ENCODE measurements at places on chromosomes 5 and 9.

GRCh38 chr9:72665421-72665820, 144.0 kb downstream of the TMC1 start:
- no peak overlapping the region for H3K27ac ChIP-seq
- H3K4me1 ChIP-seq: no peaks in the 10 kb centered on the region
- no peaks in the 10 kb centered on the region for H3K27me3 ChIP-seq
- no peak for DNase-seq

- no peaks in the 10 kb centered on the region for H3K36me3 ChIP-seq
- H3K27ac ChIP-seq: peak overlapping the region; percentile 46
- no peak for DNase-seq
- H3K27me3 ChIP-seq: peaks cover 66% of the 10 kb centered on the region
- peak overlapping the region; percentile 28 for H3K4me3 ChIP-seq
Observed at GRCh38 chr9:124242331-124243194, 15.2 kb upstream of the NEK6 start.

DNA sequence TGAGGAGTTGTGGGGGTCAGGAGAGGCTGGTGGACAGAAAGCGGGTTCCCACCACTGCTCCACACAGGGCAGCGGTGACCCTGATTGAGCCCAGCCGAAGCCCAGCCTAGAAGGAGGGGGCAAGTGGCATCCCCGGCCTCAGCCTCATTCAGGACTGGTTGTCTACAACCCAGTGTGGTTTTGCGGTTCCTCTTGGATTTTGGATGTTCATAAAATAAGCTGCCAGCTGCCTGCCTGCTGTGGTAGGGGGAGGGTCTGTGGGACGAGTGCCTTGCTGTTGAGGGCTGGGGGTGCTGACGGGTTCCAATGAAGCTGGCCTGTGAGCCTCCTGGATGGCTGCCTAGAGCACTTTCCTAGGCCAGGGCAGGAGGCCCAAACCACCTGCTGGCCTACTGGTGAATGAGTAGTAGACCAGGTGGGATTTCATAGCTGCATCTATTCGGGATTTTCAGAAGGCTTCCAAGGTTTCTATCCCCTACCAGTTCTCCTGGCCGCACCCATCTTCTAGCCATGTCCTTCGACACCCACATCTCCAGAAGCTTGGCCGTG, 102.4 kb downstream of the NDFIP1 start:
- H3K4me1 ChIP-seq: no peaks in the 10 kb centered on the region
- H3K27ac ChIP-seq: no peak overlapping the region
- no peak overlapping the region for H3K4me3 ChIP-seq
- H3K27me3 ChIP-seq: peaks cover 20% of the 10 kb centered on the region
- no peaks in the 10 kb centered on the region for H3K36me3 ChIP-seq

- H3K4me1 ChIP-seq: peaks cover 4% of the 10 kb centered on the region
- peaks cover 21% of the 10 kb centered on the region for H3K27me3 ChIP-seq
- DNase-seq: no peak
- H3K4me3 ChIP-seq: no peak overlapping the region
- H3K27ac ChIP-seq: no peak overlapping the region
Observed at GRCh38 chr9:94159069-94159939, 75.0 kb downstream of the PTPDC1 start.

DNA sequence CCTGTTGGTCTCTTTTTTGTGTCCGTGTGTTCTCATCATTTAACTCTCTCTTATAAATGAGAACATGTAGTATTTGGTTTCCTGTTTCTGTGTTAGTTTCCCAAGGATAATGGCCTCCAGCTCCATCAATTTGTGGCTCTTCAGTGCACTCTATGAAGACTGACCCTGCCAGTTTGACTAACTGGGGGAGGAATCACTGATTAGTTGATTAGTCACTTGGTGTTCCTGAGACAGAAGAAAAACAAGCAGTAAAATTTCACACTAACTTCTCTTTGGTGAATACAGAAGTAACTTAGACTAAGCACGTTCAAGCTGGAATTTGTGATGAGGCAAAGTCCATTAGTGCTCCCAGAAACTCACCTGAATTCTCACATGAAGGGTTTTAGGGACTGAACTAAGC, 495.8 kb upstream of the RORB start:
- no peak for DNase-seq
- no peaks in the 10 kb centered on the region for H3K36me3 ChIP-seq
- H3K4me1 ChIP-seq: no peaks in the 10 kb centered on the region

DNA sequence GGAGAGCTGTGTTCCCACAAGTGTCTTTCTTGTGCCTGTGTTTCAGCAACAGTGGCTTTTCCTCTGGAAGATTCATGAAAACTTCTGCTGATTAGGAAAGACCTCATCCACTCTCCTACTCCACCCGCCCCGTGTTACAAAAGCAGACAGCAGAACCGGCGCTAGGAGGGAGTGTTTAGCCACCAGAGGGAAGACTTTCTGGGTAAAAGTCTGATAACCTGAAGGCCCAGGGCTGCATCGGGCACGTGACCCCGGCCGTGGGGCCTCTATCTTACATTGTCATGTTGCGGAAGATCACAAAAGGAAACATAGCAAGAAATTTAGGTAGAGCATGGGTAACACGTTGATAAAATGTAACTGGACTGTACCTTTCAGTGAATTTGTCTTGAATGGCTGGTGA, 32.0 kb upstream of the DMRT2 start:
- peak; percentile 44 for DNase-seq
- H3K4me3 ChIP-seq: no peak overlapping the region
- peaks cover 18% of the 10 kb centered on the region for H3K27me3 ChIP-seq
- H3K4me1 ChIP-seq: no peaks in the 10 kb centered on the region

DNA sequence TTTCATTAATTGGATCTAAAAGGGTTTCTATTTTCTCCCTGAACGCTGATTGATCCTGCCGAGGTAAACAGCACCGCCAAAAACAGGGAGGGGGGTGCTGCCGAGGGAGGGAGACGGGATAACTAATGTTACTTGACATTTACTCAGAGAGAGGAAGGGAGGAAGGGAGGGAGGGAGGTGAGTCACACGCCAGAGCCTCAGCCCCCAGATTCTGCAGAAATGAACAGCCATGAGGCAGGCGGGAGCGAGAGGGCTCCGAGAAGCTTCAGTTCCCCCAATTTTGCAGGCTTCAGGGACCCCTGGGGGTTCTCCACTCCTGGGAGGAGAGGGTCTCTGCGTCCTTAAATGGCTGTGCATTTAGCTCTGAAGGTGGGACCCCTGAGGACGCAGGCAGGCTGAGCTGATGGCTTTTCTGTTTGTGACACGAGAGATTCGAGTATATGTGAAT, 59.1 kb upstream of the IER5L start:
- peak overlapping the region; percentile 84 for H3K27ac ChIP-seq
- H3K36me3 ChIP-seq: peaks cover 5% of the 10 kb centered on the region
- peaks cover 59% of the 10 kb centered on the region for H3K4me1 ChIP-seq
- peaks cover 14% of the 10 kb centered on the region for H3K27me3 ChIP-seq

DNA sequence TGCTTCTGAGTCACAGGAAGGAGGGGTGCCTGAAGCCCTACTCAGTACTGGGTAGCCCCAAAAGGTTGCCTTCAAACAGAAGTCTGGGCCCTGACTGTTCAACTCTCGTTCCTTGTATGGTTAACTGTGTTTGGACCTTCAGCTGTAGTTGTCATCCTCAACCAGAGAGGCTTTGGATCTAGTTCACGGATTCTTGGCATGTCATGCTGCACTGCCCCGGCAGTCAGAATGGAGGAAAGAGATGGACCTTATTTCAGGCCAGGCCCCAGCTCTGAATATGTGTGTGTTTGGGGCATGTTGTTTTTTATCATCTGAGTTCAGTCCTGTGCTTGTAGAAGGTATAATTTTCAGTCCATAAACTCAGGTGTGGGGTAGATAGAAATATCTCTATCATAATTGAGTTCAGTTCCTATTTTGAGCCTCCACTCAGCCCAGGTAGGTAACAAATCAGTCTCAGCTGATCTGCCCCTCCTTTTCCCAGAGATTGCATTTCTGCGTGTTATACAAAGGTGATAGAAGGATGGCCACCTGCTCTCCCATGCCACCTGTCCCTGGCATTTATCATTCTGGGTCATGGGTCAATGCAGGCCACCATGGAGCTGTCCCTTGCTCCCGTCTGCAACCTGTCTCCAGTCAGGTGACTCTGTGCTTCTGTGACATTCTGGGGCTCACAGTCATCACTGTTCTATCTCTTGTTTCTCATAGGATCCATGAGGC, 127.5 kb upstream of the CPEB4 start:
- no peak overlapping the region for H3K4me3 ChIP-seq
- no peak for DNase-seq
- no peak overlapping the region for H3K27ac ChIP-seq
- H3K27me3 ChIP-seq: peaks cover 14% of the 10 kb centered on the region
- no peaks in the 10 kb centered on the region for H3K4me1 ChIP-seq
- H3K36me3 ChIP-seq: no peaks in the 10 kb centered on the region

DNA sequence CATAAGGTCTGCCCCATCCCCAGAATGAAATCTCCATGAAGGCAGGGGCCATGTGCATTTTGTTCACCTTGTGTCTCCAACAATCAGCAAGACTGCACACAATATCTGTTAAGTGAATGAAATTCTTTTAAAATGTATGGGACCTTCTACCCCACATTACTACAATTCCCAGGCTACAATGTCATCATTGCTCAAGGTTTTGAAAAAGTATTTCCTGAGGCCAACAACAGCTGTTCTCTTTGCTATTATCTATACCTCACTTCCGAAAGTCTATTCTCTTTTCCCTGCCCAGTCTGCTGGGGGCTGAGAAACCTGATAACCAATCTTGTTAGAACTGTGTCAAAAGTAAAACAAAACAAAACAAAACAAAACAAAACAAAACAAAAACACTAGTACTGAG, 29.2 kb downstream of the HOMER1 start:
- H3K4me3 ChIP-seq: no peak overlapping the region
- H3K36me3 ChIP-seq: no peaks in the 10 kb centered on the region
- no peak for DNase-seq
- H3K27me3 ChIP-seq: no peaks in the 10 kb centered on the region

DNA sequence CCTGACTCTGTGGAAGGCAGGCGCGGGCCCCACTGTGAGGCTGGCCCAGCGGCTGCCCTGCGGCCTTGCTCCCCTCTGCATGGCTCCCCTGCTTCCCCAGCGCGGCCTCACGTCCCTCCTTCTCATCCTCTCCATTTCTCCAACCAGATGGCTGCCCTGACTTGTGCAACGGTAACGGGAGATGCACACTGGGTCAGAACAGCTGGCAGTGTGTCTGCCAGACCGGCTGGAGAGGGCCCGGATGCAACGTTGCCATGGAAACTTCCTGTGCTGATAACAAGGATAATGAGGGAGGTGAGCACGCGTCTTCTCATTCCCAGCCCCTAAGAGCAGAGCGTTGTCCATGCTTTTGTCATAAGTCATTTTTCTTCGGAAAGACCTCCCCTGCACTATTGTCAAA, 129.0 kb upstream of the WWC1 start:
- no peak overlapping the region for H3K27ac ChIP-seq
- peaks cover 5% of the 10 kb centered on the region for H3K4me1 ChIP-seq
- no peaks in the 10 kb centered on the region for H3K36me3 ChIP-seq

DNA sequence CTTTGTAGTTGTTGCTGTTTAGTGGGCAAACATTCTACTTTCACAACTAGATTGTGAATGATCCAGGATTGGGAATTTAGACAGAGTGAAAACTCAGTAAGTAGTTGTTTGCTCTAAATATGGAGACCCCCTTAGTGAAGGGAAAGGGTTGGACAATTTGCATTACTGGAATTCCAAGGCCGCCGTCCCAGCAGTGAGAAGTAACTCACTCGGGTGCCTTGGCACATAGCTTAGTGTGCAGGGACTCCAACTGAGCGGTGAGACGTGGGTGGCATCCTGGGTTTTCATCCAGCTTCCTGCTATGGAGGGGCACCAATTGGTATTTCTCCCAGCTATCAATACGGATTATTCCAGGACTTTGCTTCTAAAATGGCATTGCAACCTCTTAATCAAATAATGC, 69.7 kb upstream of the FCN1 start:
- no peaks in the 10 kb centered on the region for H3K36me3 ChIP-seq
- no peaks in the 10 kb centered on the region for H3K27me3 ChIP-seq
- no peaks in the 10 kb centered on the region for H3K4me1 ChIP-seq
- no peak overlapping the region for H3K4me3 ChIP-seq
- no peak overlapping the region for H3K27ac ChIP-seq

DNA sequence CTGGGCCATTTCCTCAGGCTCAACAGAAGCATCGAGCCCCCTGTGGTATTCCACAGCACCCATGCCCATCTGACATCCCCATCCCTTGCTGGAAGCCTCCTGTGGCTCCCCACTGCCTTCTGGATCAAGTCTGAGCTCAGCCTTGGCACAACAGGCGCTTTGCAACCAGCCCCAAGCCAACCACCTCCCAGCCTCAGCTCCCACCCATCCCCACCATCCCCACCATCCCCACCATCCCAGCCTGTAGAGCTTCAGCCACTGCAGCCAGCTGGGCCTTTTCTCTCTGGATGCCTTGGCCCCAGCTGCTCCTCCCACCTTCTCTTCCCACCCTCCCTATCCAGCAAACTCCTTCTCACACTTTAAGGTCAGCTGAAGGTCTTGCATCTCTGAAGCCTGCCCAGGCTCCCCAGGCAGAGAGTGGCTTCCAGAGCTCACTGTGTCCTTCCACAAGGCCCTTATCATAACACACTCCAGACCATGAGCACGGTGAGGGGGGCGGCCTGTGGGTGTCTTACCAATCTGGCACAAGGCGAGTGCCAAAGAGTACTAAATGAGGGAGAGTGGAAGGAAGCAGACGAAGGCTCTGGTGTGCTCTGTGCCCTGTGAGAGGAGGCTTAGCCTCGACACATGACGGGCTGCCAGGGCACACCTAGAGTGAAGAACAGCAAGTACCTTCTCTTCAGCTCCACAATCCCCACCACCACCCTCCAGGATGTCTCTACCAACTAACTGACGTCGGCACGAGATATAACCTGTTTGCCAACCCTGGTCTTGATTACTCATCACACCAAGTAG, 6.5 kb downstream of the HIGD2A start:
- no peaks in the 10 kb centered on the region for H3K27me3 ChIP-seq
- peaks cover 9% of the 10 kb centered on the region for H3K4me1 ChIP-seq
- no peak overlapping the region for H3K27ac ChIP-seq
- no peak for DNase-seq
- H3K4me3 ChIP-seq: no peak overlapping the region

- H3K27ac ChIP-seq: no peak overlapping the region
- no peaks in the 10 kb centered on the region for H3K27me3 ChIP-seq
- DNase-seq: no peak
- H3K36me3 ChIP-seq: peaks cover 50% of the 10 kb centered on the region
- peaks cover 36% of the 10 kb centered on the region for H3K4me1 ChIP-seq
Observed at GRCh38 chr9:7147121-7148090, 389.6 kb downstream of the KDM4C start.

DNA sequence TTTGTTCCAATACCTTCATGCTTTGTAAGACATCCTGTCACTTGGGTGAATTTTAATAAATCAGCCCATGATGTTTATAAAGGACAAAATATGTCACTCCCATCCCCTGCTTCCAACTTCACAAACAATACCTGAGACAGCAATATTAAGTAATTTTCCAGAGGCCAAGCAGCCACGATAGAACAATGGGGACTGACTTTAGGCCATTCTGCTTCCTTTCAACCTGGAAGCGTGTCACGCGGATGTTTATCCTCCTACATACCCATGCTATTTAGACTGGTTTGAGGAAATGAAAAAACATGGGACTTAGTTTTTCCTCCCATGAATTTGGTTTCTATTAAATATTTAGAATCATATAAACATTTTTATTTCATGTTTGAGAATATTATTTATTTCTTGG, 82.9 kb downstream of the GRAMD2B start:
- H3K4me1 ChIP-seq: peaks cover 28% of the 10 kb centered on the region
- no peaks in the 10 kb centered on the region for H3K27me3 ChIP-seq
- no peak overlapping the region for H3K27ac ChIP-seq
- H3K4me3 ChIP-seq: no peak overlapping the region
- H3K36me3 ChIP-seq: no peaks in the 10 kb centered on the region
